ENCODE measurements at places on chromosomes 3 and 15.

GRCh38 chr15:60580073-60580472 lies 101.1 kb upstream of the ICE2 start:
- DNase-seq, result no peak

- no peak for DNase-seq
Measured at GRCh38 chr15:98493966-98494511, 154.3 kb upstream of the IGF1R start.

DNA sequence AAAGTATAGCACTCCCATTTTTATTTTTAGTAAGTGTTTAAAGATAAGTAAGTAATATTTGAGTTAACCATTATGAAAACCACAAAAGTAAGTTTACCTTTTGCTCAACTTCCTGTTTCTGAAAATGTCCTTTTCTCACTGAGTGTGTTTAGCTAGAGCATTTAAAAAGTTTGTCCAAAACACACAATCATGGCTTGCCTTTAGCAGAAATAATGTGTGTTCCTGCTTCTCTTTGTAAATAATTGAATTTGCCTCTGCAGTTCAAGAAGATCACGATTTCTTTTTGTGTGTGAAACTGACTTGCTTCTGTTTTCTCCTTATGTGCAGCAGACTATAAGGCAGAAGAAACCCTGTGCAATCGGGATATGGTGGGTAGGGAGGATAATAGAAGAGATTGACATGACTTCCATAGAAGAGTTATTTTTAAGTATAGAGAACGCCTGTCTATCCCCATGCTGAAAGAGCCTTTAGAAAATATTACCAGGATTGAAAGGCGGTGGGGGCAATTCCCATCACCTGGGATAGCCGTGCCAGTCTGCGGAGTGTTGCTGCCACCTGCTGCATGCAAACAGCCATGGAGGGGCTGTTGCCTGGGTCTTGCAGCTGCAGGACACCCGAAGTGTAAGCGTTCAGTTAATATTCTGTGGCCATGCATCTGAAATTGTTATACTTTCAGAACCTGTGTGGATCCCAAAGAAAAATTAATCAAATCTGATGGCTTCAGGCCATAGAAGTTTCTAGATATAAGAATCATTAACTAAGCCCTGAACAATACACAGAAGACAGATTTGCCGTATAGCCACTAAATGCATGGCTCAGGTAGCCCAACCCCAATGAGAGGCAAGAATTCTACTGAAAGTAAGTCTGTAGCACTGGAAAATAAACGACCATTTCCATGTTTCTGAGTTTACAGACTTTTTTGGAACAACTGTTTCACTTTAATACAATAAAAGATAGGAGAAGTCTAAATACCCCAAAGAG lies 2.4 kb upstream of the CD96 start:
- peak; percentile 75 for DNase-seq

DNA sequence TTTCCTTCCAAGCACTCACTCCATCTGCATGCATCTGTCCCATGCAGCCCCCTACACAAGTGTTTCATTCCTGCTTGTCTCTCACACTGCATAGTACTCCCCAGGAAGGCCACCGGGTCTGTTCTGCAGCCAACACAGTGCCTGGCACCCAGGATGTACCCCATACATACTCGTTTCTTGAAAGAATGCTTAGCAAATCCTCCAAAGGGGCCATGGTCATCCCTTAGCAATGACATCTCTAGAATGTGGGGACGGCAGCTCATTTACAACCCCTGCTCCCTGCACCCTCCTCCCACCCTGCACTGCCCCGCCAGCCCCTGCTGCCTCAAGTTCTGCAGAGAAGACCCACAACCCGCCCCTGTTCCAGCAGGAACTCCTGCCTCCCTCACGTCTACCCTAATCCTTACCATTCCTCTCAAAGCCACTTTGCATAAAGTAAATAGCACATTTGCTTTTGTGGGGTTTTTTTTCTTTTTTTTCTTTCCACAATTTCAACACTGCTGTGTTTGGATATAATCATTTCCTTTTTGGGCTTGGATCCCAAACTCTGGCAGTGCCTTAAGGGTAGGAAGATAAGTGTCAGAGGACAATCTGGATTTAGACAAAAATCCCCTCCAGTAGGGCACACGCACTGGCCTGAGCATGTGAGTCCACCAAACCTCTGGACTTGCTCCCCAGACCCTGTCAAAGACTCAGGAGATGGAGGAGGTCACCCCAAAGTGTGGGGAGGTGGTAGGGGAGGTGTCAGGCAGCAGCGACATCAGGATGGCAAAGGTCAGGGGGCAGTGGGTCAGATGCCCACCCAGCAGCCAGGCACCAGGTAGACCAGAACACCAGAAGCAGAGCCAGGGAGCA lies 68.4 kb downstream of the MEGF11 start:
- DNase-seq, result no peak

DNA sequence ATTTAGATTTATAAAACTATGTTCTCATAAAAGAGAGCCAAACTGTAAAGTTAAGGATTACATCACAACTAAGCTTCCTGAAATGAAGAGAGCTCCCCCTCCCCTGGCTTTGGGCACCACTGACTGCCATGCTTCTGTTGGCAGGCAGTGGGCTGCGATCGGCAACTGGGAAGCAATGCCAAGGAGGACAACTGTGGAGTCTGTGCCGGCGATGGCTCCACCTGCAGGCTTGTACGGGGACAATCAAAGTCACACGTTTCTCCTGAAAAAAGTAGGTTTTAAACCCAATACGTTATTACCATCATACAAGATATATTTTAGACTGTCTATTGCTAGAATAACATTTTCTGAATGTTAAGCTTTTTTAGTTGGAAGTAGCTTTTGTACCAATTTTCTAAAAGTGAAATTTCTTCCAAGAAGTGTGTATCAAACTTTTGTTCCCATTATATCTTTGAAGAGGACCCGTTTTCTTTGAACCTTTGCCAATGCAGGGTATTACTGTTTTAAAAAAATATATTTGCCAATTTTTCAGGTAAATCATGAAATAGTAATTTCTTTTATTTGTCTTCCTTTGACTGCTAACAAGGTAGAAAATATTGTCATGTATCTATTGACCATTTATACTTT lies 184.1 kb downstream of the ADAMTSL3 start:
- peak; percentile 57 for DNase-seq

DNA sequence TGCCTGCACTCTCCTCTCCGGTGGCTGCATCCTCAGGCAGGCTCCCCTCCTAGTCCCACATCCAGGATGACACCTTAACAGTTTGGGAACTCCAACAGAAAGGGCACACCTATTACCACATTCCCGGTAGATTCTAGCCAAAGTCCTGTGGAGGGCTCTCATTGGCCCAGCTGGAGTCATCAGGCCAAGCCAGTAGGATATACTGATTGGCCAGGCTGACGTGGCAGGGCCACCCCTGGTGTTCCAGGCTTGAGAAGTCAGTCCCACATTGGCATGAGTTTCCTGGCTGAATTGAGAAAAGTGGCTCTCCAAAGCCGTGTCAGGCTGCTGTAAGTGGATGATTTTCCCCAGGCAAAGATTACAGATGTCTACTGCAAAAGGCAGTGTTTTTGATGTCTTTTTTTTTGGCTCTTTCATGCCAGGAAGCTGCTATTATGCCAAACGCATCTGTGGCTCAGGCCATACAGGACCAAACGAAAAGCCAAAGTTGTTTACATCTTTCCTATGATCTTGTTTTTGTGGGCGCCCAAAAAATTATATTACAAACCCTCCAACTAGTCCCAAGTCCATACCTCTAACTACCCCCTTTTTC lies 6.6 kb upstream of the BLM start:
- DNase-seq, result no peak

GRCh38 chr3:127678611-127679533 lies 6.1 kb downstream of the ABTB1 start:
- DNase-seq, result no peak

DNA sequence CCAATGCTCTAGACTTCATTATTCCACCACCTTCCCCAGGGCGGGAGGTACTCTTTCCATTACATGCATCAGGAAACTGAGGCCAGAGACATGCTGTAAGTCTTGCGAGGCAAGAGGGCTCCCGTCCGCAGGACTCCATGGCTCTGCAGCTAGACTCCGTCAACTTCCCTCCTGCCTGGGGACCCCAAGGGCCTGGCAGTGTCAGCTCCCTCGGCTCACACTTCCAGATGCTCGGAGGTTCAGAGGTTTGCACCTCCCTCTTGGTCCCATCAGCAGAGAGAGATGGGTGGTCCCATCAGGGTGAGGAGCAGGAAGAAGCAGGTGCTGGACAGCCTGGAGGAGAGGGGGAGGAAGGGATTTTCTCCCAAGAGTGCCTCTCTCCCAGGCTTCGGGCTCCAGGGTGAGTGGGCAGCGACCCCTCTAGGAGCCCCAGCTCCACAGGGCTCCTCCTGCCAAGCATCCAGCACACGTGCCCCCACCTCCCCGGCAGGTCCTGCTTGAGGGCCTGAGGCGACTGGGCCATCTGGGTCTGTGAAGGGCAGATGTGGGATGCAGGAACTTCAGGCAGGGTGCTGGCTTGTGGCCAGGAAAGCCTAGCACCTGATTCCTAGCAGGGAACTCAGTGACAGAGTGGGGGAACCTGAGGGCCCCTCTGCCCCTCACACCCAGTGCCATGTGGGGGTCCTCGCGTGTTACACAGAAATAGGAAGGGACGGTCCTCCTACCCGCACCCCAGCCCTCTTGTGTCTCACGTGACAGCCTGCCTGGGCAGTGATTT lies 9.3 kb downstream of the PAK6 start:
- DNase-seq, result peak; percentile 78

DNA sequence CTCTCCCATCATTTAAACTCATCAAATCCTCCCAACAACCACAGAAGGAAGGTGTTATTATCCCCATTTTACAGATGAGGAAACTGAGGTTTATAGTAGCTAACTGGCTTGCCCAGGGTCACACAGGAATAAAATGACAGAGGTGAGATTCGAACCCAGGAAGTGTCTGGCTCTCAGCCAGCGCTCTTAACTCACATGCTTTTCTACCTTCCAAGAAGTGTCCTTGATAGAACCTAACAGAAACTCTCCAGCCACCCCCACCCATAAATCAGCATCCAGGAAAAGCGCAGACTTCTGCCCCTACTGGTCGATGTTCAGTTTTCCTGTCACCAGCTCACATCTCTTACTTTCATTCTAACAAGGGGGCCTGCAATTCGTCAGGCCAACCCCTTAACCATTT lies 51.7 kb downstream of the SPATA12 start:
- no peak for DNase-seq

DNA sequence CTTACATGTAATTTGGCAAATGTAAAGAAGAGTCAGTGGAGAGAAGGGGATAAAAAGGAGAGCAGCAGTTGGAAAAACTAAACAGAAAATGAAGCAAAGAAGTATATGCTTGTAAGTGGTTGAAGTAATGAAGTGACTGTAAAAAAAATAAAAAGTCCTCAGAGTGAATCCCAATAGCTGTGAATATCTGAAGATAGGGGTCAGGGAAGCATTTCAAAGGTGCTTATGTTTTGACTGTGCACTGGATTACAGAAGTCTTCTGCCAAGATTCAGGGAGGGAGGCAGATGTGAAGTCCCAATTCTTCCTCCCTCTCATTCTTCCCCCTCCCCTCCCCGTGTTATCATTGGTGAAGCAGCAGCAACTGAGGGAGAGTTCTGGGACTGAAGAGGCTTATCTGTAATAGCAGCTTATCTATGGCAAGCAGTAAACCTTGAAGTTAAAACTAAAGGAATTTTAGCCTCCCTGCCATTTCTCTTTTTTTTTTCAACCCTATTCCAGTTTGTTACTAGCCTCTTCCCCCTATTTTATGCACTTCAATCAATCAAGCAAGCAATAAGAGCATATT lies 597.9 kb downstream of the IGSF11 start:
- DNase-seq, result no peak

DNA sequence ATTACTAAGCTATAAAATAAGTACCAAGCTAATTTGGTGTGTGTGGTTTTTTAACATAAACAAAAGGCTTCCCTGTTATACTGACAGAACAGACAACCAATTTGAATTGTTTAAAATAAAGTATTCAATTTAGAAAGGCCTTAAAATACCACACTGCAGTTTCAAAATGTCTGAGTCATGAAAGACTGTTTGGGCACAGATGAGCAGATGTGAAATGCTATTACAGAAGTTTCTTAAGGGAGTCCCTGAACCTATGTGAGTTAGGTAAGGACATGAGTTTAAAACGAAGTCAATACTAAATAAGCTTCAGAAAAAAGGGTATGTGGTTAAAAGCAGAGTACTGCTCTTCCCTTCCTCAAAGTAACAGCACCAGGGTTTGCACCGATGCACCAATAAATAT lies 69.7 kb upstream of the SETMAR start:
- no peak for DNase-seq

- DNase-seq, result no peak
Measured at GRCh38 chr3:185815391-185816282, 9.2 kb downstream of the IGF2BP2 start.

- no peak for DNase-seq
Measured at GRCh38 chr3:12451960-12452359, 32.3 kb upstream of the TSEN2 start.

- DNase-seq, result no peak
Measured at GRCh38 chr3:35745351-35745750, 106.0 kb downstream of the ARPP21 start.

DNA sequence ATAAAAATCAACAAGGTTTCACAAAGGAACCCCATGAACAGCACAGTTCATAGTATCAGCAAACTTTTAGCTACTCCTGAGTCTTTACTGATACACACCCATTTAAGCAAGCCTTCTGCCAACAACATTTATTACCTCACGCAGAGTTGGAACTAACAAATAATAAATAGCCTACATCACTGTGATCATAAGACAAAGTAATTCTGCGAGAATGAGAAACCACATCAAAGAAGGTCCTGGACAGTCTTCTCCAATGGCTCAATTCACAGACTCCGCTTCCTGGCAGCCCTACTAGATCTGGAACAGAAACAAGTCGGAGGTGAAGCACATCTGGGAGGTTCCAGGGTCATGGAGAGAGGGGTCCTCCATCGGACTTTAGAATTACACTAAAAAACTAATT lies 37.0 kb downstream of the LDHAL6B start:
- no peak for DNase-seq

DNA sequence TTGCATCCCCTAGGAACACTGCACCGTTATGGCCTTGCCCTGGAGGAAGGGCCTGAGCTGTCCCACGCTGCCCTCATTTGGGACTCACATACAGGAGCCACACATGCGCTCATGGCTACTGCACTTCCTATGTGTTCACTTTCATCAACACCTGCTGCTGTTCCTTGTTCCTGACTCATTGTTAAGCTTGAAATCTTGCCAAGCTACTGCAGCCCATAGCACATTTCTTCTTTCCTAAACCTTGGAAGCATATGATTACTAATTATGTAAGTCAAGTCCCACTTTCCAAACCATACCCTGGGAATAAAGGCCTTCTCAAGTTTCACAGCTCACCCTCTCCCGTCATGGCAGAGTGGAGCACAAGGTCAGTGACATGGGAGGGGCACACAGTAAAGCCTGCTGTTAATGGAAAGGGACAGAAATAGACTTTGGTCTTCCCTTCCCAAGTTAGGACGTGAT lies 307.9 kb downstream of the CLSTN2 start:
- DNase-seq, result no peak
